ENCODE measurements at places on chromosomes 6 and 20.

- no peak for DNase-seq
Measured at GRCh38 chr20:6665621-6666355, 101.7 kb upstream of the BMP2 start.

DNA sequence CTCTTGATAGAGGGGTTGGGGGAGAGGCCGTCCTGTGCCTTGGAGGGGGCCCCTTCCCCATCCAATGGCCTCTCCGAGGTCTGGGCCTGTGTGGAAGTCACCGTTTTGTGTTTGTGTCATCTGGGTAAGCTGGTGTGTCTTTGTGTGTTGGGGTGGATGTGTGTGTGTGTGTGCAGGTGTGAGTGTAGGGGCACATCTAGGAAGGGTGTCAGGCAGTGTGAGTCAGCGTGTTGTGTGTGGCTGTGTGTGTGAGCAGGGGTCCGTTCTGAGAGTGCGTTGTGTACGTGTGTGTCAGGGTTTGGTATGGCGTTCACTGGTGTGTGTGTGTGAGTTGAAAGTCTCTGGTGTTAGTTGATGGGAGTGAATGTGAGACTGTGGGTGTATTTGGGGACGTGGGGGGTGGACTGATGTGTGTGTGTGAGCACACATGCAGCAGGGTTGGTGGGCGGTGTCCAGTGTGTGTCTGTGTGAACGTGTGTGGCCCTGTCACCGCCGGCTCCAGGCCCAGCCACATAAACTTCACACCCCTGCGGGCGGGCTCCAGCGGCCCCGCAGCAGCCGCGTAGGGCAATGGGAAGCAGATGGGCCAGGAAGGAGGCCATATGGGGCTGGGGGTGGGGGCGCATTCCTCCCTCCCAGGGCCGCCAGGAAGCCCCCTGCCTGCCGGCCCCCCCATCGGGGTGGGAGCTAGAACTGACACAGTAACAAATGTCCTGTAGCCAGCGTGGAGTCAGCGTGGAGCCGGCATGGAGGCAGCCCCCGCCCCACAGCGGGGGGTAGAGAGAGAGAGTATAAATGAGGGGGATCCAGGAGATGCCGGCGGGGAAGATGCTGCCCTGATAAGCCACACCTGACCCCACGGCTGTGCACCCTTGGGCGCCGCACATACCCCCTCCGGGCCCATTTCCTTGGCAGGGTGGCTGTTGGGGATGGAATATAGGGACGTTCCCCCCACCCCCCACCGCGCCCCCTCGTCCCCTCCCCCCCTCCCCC lies 32.1 kb downstream of the SNAI1 start:
- no peak for DNase-seq

DNA sequence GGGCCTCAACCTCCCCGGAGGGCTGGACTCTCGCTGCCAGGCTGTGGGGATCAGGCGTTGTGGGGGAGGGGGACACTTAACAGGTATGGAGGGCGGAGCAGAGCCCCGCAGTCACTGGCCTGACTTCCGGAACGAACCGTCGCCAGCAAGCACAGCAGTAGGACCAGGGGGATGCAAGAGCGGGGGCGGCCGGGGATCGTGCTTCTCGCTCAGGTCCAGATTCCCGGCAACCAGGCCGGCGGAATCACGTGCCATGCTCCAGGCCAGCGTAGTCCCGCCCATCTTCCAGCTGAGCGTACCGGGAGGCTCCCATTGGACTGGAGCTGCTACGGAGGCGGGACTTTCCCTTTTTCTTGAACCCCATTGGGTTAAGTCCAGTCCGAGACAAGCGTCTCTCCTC lies 10.0 kb upstream of the POU5F1 start:
- DNase-seq, result peak; percentile 35

DNA sequence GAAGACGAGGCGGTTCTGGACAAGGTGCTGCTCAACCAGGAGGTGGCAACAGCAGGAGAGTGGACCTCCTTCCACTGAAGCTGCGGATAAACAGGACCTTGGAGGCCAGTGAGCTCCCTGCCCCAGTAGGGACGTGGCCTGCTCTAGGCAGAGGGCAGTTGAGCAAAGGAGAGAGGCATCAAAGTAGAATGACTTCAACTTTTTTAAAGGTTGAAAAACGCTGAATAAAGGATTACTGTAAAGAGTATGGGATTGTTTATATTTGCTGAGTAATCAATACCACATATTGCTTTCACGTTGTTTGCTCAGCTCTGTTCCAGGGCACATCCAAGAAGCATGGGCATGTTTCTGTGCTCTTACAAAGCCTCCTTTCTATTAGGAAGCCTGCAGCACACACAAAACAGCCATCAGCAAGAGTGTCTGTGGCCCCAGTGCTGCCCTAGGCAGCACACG lies 48.1 kb downstream of the ERMARD start:
- peak; percentile 7 for DNase-seq

GRCh38 chr20:9109566-9109965 lies 40.7 kb downstream of the PLCB4 start:
- no peak for DNase-seq

- no peak for DNase-seq
Measured at GRCh38 chr6:158686311-158686710, 36.5 kb downstream of the SYTL3 start.

DNA sequence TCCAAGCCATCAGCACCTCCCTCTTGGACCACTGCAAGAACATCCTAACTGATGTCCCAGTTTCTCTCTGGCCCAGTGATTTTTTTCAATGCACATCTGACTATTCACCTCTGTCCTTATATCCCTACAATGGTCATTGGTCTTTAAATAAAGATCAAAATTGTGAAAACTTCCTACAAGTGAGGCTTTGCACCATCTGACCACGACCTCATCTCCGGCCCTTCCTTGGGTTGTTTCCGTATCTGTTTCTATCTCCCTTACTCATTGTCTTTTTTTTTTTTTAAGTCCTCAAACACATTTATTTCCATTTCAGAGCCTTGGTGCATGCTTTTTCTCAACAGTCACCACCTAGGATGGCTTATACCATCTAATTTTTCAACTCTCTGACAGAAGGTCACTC lies 88.1 kb downstream of the IPCEF1 start:
- no peak for DNase-seq

GRCh38 chr20:37759052-37759553 lies 65.3 kb downstream of the CTNNBL1 start:
- DNase-seq, result no peak

DNA sequence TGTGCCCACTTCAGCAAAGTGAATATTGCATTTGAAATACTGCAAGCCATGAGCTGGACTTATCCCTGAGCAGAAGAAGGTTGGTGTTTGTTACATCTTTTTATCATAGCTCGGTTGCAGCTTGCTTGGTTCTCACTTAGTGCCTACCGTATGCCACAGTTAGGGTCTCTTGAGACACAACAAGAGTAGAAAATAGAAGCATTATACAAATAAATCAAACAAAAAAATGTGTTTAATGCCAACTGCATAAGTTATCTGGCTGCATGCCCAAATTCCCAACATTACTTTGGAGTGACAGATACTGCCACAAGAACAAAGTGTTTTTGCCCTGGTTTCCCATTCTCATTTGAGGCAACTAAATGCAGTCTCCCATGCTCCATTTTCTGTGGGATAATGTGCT lies 53.9 kb upstream of the LAMP5 start:
- no peak for DNase-seq

DNA sequence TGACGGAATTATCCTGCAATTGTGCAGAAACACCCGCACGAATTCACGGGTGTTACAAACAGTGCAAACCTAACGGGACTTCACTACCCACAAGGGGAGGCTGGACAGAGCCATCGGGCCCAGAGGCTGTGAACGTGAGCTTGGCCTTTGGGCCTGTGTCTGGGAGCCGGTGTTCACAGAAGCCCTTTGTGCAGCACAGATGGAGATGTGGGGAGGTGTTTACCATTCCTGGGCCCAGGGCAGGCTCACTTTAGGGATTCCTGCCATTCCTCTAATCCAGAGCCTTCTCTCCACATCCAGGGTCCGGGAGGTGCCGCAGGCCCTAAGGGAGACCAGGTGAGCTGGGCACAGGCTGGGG lies 15.0 kb downstream of the COL9A3 start:
- no peak for DNase-seq

Measured in stimulated activated effector memory CD8-positive, alpha-beta T cell treated with anti-CD3 and anti-CD28 coated beads, Interleukin-12 subunit alpha, Interleukin-12 subunit beta, amount 100 ng/mL, for 72 hours (primary cell).